ENCODE measurements at places on chromosomes 5 and 9. TPM values are rescaled to one million over a fixed set of nuclear protein-coding genes. Genes with fewer than 3 reads are reported as not detected.

DNA sequence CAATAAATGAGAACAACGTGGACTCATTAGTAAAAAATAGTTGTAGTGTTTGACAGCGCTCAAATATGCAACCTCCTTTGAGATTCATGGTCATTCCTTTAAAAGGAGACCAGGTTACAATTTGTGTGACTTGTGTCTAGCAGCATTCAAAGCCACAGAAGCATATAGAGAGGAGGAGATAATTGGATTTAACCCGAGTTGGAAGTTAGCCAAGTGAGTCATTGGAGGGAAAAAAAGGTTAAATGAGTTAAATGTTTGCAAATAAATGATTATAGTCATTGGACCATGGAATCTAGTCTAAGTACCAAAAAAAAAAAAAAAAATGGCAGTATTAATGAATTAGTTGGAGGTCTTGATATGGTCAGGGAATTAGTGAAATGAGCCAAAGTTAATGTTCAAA is 90.9 kb downstream of the ITGA1 start:
- DNase-seq = no peak

GRCh38 chr5:95251185-95251584 is 33.7 kb downstream of the MCTP1 start:
- no peak for DNase-seq

GRCh38 chr9:86064220-86064619 is 35.1 kb downstream of the GOLM1 start:
- no peak for DNase-seq

Gene TMEM174
- not detected for total RNA-seq

DNA sequence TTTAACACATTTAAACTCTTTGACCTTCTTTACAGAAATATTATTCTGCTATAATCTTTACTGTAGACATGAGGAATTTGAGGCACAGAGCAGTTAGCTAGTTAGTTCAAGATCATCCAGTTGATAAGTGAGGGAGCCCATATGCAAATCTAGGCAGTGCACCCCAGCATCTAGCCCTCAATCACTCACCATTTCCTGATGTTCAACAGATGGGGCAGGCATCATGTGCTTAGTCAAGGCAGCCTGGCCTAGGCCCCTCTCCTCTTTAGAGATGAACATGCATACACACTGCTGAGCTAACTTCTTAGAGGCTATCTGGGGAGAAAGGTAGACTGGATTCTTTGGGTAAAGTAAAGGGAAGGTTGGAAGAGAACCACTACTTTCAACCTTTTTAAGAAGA is 206.8 kb upstream of the SLC24A2 start:
- DNase-seq = no peak

Gene LCN10
- total RNA-seq = 1.3 TPM

DNA sequence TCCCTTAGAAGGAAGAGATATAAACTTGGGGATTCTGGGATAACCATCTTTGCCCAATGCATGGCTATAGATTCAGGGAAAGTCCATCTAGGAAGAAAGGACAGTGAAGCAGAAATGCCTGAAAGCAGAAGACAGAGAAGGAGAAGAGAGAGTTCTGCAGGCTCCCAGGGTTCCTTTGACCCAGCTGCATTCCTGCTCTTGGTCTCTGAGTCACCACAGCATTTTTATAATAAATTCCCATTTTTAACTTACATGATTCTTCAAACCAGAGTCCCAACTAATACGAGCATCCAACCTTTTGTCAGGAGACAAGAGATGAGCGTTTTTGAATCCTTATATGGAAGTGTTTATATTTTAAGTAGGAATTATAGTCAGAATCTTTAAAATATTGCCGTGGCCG is 12.0 kb upstream of the AOPEP start:
- no peak for DNase-seq

GRCh38 chr9:112861638-112862555 is 28.8 kb downstream of the SLC46A2 start:
- no peak for DNase-seq

Gene CDH9
- not detected for total RNA-seq

GRCh38 chr9:135888766-135889394 is 18.5 kb downstream of the CAMSAP1 start:
- DNase-seq = no peak

Gene LECT2
- not detected for total RNA-seq

DNA sequence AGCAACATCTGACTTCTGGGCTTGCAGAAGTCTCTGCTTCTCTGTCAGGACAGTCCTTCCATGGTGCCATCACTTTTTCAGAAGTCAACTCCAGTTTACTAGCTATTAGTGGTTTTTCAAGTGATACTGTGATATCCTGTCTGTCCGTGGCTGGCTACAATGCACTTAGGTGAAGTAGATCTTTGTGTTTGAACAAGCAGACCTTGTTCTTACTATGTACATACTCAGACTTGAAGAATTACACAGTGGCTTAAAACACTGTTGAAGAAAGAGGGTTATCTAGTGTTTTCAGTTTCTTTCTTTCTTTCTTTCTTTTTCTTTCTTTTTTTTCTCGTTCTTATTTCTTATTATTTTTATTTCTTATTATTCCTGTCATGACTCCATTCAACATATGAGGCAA is 228.7 kb downstream of the NTRK2 start:
- DNase-seq = no peak

- DNase-seq = no peak
These were observed 11.0 kb upstream of the HAPLN1 start for GRCh38 chr5:83731638-83732037.

Gene IRX2
- total RNA-seq = 0.13 TPM

Gene ORM2
- not detected for total RNA-seq

GRCh38 chr5:172881691-172882370 is 47.8 kb downstream of the ERGIC1 start:
- DNase-seq = peak; percentile 6

Gene NEUROG1
- total RNA-seq = not detected

DNA sequence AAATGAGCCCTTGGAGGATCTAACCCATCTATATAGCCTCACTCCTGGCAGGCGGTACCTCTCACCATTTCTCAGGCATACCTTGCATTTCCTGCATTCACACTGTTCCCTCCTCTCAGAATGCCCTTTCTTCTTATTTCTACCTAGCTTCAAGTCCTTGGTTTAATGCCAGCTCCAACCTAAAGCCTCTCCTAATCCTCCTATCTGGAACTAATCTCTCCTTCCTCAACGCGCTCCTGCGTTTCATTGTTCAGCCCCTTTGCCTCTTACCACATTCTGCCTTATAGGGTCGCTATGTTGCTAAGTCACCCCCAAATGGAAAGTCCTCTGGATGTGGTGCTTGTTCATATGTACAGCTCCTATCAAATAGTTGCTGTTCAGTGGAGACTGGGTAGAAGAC is 288.5 kb upstream of the TUT7 start:
- no peak for DNase-seq

Gene PLCXD3
- total RNA-seq = 0.06 TPM

DNA sequence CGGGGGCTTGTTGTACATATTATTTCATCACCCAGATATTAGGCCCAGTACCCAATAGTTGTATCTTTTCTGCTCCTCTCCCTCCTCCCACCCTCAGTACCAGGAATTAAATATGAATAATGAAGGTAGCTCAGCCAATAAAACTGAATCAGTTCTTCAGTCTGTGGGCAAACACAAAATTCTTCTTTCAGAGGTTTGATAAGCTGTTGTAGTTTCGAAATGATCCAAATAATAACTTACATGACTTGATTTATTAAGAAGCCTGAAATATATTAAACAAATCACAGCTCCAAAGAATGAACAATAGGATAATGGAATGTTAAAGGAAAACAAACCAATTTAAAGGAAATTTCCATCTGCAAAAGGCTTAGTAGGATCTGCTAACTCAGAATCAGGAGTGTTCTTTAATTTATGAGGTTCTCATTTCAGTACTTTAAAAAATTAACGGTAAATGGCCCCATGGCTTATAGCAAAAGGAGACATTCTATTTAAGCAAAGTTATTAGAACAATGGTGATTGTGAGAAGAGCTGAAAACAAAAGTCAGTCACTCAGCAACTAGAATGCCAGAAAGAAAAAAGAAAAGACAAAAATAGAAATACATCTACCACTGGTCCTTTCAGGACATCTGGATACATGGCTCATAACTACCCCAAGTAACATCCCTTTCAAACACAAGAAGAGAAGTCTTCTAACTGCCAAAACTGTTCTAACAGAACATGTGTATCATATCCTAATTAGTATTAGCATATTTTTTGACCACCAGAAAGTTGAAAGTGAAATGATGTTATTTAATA is 62.4 kb downstream of the NR3C1 start:
- DNase-seq = no peak
